WERI-Rb-1 (cell line): ENCODE measurements at places on chromosomes 1 and 21.

- DNase-seq = no peak
Measured at GRCh38 chr1:30417001-30417700, 306.2 kb downstream of the MATN1 start.

DNA sequence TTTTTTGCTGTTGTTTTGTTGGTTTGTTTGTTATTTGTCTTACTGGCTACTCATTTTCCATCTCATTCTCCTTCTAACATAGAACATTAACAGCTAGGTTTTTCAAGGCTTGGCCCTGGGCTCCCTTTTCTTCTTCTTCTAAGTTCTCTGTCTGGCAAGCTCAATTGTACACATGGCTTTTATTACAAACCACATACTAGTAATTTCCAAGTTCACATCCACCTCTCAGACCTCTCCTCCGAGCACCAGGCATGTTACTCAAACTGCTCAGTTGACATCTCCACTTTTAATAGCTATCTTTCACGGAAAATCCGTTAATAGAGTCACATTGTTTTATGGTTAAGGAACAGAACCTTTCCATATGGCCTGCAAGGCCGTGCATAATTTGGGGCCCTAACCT lies 736.9 kb upstream of the ADAMTS5 start:
- no peak for DNase-seq

- DNase-seq = no peak
Measured at GRCh38 chr1:162690672-162691434, 58.6 kb downstream of the DDR2 start.

- DNase-seq = no peak
Measured at GRCh38 chr1:112445596-112445995, 49.6 kb downstream of the CTTNBP2NL start.

- DNase-seq = no peak
Measured at GRCh38 chr1:165354739-165355138, 1.8 kb downstream of the LMX1A start.

DNA sequence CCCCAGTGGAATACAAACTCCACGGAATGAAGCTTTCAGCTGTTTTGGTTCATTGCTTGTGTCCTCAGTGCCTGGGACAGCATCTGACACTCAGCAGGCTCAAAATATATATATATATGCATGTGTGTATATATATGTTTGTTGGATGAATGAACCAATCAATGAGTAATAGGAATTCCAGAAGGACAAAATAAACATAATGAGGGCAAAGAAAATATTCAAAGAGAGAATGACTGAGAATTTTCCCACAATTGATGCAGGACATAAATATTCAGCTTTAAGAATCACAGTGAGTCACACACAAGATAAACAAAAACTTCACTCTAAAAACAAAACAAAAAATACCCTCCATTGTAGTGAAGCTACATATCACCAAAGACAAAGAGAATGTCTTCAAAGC lies 64.0 kb downstream of the CHD5 start:
- DNase-seq = no peak

GRCh38 chr1:118136187-118136941 lies 48.7 kb downstream of the SPAG17 start:
- DNase-seq = no peak

- DNase-seq = no peak
Measured at GRCh38 chr1:197918807-197919345, 1.7 kb downstream of the LHX9 start.

DNA sequence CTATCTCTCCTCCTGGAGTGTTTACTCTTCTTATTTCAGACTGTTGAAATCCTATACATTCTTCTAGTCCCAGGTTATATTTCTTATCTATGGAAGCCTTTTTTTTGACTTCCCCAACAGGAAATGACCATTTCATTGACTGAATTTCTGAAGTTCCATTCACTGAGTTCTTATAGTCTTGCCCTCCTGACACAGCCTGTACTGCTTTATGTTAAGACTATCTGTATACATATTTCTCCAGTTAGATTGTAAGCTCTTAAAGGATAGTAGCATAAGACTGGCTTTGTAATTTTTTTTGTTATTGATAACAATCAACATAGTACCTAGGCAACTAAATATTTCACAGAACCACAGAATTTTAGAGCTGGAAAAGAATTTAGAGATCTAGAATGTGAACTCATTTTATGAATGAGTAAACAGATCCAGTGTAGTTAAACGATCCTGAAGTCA lies 14.9 kb upstream of the MACF1 start:
- DNase-seq = no peak

- peak; percentile 73 for DNase-seq
Measured at GRCh38 chr1:6261615-6261995, 707 bp upstream of the GPR153 start.

DNA sequence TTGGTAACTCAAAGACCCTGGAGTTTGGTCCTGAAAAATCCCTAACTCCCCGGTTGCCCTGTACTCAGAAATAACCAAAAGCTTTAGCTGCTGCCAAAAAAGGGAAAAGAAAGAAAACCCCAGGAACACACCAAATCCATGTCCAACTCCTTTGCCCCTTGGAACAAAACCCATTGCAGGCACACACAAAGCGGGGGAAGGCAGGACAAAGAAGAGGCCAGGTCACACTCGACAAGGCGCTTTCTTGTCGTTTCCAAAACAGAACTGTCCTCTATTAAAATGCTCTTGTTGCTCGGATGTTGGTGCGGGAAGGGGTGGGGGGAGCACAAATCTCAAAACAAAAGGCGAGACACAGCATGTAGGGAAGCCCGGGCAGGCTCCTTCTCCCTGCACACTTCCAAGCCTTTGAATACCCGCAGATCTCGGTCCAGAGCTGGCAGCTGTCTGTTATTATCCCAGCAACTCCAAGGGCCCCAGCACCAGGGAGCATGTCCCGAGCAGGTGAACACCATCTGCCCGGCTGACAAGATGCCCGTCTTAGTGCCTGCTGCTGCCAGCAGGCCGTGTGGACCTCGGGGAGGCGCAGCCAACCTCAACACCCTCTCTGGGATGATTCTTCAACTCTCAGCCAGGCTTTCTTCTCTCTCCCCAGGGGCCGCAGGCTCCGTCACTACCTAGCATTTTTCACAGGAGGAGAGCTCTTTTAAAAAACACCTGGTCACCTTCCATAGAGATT lies 96.4 kb downstream of the SSBP3 start:
- DNase-seq = peak; percentile 62

DNA sequence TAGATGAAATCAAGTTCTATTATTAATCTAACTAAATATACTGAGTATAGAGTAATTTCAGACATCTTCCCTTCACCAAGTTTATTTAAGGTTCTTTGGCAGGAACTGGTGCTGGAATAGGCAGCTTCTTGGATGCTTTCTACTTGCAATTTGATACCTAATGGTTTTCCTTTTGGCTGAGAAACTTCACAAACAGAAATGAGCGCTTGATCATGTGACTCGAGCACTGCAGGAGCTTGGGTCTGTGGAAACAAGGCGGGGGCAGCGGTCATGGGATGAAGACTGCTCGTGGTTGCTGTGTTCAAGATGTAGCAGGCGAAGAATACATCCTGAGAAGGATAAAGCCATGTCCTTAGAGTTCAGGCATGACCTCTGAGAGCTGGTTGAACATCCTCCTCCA lies 136.8 kb downstream of the PTPRC start:
- DNase-seq = no peak

DNA sequence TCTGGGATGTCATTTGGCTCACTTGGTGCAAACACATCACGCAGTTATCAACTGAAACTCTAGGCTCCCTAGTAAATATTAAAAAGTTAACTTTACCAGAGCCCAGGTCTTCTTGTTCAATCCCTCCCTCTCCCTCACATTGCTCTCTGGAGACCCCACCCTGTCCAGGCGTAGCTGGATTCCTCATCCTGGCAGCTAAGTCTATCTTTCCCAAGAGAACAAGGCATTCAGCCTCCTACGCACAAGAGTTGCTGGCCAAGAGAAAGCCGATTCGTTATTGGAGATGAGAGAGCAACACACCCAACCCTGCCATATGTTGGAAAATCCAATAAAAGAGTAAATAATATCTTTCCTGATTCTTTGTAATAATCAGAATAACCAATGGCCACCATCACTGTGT lies 117.9 kb downstream of the SLC30A10 start:
- DNase-seq = no peak

DNA sequence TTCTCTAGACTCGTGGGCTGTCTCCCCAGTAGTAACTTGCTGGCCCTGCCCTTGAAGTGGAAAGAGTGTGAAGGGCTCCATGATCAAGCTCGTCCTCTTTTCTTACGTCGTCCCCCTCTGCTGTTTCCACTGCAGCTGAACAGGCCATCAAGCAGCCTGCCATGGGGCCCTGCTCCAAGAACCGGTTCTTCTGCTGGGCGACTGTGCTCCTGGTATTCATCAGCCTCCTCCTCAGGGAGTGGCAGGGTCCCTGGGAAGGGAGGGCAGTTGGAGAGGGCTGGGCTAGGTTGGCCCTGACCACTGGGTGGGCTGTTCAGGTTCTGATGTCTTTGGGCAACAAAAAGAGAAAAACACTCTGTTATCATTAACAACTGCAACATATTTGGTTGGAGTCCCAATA lies 151.5 kb downstream of the FCRL5 start:
- no peak for DNase-seq

DNA sequence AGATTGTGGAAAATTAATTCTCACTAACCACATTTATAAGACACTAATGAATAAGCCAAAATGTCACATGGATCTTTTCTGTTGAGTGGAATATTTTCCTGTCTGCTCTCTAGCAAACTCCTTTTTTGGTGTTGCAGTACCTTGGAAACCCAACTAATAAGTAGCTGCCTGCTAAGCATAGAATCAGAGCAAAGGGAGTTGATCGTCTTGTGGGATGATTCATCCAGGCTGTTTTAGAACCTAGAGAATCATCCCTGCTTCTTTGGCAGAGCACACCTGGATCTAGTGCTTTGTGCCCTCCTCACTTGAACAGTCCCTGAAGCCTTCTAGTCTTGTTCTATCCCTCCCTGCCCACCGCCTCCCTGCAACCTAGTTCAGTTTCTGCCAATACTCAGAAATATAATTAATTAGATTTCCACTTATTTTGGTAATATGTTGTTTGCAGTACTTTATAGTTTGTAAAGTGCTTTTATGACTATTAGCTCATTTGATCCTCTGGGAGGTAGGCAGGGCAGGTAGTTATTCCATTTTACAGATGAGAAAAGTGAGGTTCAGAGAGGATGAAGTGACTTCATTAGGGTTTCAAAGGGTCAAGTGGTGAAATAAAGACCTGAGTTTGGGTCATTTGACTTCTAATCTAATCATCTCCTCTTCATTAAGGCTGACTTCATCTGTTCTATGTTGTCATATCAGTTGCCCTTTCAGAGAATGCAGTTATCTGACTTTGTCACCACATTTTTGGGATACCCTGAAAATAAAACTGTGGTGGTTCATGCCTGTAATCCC lies 2.5 kb downstream of the AGO4 start:
- no peak for DNase-seq

DNA sequence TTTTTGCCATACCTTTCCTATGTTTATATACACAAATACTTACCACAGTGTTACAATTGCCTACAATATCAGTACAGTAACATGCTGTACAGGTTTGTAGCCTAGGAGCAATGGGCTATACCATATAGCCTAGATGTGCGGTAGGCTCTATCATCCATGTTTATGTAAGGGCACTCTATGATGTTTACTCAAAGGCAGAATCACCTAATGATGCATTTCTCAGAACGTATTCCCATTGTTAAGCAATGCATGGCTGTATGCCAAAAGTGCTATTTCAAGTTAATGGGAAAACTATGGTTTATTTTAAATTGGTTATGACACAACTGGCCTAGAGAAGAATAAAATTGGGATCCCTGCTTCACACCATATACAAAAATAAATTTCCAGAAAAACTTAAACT lies 36.9 kb upstream of the DISP1 start:
- no peak for DNase-seq

GRCh38 chr1:53629101-53629691 lies 109.8 kb downstream of the GLIS1 start:
- DNase-seq = peak; percentile 35

GRCh38 chr1:2415337-2415736 lies 3.0 kb upstream of the PEX10 start:
- DNase-seq = no peak

DNA sequence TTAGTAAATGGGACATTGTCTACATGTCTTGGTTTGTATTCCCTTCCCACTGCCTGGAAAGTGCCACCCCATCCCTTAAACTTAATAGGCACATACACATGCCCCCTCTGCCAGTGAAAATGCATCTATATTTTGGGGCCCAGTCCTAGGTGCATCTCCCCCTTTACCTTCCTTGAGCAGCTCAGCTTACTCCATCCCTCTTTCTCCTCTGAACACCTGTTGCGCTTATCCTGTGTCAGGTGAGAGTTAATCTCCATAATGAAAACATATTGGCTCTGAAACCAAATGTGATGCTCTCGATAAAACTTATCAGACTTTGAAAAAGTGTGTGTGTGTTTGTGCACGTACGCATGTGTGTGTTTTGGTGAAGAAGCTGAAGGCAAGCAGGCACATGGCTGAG lies 15.4 kb upstream of the SUCO start:
- DNase-seq = no peak

DNA sequence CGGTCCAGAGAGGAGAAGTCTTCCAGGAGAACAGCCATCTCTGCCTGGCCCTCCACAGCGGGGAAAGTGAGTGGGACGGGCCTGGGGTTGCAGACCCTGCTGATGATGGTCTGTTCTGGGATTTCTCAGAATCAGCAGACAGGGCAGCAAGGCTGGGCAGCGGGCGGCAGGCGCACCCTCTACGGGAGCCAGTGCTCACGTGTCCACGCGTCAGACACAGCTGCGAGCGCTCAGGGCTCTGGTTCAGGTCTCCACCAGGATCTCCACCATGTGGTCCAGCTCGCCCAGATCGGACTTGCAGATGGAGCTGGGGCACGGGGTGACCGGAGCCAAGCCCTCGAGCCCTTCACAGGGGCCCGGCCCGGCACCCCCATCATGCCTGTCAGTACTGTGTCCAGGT lies 5.5 kb downstream of the CLCA4 start:
- no peak for DNase-seq

DNA sequence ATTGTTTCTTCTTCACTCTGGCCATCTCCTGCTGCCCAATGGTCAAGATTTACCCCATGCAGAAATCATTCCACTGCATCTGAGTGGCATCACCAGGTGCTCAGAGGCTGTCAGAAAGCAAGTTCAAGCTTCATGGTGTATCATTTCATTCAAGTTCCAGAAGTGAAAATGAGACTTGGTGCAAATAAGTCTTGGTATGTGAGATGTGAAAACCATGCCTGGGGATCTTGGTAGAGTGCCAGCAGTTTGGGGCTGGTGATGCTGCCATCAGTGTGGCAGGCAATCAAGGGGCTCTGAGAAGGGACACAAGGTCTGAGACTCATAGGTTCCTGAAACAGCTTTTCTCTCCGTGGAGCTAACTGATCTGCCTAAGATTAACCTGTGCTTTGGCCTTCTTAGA lies 52.0 kb downstream of the CD2 start:
- DNase-seq = no peak

- no peak for DNase-seq
Measured at GRCh38 chr1:170063109-170063826, 11.2 kb downstream of the KIFAP3 start.

- no peak for DNase-seq
Measured at GRCh38 chr1:41784531-41785274, 134.0 kb downstream of the HIVEP3 start.

DNA sequence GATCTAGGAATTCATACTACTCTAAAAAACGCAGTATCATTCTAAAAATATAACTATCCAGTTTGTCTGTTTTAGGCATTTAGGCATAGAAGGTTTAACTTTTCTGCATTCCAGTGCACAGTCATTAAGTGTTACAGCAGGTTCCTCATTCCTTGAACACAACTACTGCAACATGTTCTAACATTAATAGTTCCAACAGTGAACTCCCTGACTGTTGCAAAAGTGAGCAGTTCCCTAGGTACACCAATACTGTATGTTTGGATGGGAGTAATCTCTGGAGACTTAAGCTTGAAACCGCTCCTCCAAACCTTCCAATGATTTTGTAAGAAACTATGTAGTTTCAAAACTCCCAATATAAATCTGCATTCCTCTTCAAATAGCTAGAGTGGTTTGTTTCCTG lies 46.2 kb downstream of the UCHL5 start:
- no peak for DNase-seq
